Fibroblast of skin of scalp (primary cell): ENCODE measurements at places on chromosomes 7 and 10.

GRCh38 chr7:36279200-36279925 is 110.3 kb upstream of the ANLN start:
- no peak for DNase-seq

DNA sequence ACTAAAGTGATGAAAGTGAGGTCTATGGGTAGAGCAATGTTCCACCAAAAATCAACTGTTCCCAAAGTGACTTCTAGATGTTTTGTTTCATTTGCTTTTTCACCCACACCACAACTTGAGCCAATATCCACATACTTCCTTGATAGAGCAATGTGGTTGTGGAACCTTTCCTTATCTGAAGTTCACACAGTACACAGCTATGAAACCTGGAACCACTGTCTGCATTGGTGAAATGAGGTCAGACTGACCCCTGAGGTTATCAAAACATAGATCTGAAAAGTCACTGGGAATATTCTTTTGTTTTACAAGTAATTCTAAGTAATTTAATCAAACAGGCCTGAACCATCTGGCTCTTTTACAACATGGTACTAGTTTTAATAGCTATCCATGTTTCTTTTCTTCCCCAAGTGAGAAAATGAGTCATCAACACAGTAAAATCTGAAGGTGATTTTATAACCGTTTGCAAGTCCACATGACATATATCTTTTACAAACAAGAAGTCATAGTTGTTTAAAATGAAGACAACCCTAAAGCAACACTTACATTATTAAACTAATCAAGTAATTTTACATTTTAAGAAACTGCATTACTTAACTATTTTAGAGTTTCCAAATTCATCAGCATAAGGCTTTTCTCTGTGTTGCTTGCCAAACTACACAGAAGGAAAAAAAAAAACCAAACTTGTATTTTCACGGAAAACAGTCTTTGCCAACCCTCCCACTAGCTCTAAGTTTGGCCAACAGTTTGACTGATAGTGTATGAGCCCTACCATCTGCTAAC is 80.3 kb downstream of the LRRC17 start:
- peak; percentile 60 for DNase-seq

- DNase-seq, result no peak
These were observed 13.4 kb downstream of the TRPV6 start for GRCh38 chr7:142872106-142872675.

- DNase-seq, result no peak
These were observed 18.3 kb upstream of the ZNF12 start for GRCh38 chr7:6725003-6725402.

GRCh38 chr7:155230169-155230593 is 67.5 kb upstream of the INSIG1 start:
- DNase-seq, result peak; percentile 99

- DNase-seq, result no peak
These were observed 5.1 kb downstream of the TLX1 start for GRCh38 chr10:101136007-101136707.

DNA sequence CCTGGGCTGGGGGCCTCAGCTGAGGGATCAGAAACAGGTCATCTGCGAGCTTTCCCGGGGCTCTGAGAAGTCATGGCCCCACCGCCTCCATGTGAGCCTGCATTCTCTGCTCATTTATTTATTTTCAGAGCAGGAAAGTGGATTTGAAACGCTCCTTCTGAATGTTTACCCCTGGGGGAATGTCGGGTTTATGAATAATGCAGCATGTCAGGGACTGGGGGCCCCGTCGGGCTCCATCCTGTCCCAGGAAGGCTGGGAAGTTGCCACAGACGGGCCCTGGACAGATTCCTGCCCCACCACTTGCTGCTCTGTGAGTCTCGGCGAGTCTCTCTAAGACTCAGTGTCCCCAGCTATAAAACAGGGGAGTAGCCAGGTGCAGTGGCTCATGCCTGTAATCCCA is 11.9 kb upstream of the GTF2IRD1 start:
- DNase-seq, result no peak

DNA sequence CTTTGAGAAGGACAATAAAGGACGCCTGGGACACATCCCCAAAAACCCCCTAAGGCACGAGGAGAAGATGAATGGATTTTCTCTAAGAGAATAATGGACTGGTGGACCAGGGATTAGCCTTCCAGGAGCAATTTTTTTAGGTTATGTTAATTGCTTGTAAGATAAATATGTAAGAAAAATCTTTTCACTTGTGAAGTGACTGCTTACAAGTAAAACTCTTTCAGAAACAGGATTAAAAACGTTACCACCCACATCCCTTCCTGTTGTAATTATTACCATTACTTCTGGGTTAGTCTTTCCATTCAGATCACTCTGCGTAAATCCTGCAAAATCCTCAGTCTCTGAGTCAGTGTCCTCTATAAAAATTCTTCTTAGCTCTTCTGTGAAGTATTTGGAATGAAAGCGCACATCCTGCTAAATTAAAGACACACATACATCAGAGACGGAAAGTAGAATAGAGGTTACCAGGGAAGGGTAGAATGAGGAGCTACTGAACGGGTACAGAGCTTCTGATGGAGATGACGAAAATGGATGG is 34.3 kb downstream of the CDCA7L start:
- peak; percentile 81 for DNase-seq

DNA sequence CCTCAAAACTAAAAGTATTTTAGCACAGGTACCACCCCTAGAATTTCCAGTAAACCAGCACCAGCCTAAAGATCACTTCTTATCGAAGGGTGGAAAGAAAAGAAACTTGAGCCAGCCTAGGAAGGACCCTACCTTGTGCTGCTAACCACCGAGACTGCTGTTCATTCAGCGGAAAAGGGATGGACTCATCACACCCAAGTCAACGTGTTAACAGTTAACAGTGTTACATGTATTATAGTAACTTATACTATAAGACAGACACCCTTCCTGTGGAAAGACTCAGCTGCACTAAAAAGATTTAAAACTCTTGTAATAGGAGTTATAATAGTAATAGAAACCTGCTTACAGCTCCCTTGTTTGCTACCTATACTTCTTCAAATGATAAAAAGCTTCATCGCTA is 39.8 kb downstream of the MINDY4 start:
- no peak for DNase-seq

- DNase-seq, result peak; percentile 48
These were observed 115.4 kb downstream of the ARID5B start for GRCh38 chr10:62016623-62017490.

DNA sequence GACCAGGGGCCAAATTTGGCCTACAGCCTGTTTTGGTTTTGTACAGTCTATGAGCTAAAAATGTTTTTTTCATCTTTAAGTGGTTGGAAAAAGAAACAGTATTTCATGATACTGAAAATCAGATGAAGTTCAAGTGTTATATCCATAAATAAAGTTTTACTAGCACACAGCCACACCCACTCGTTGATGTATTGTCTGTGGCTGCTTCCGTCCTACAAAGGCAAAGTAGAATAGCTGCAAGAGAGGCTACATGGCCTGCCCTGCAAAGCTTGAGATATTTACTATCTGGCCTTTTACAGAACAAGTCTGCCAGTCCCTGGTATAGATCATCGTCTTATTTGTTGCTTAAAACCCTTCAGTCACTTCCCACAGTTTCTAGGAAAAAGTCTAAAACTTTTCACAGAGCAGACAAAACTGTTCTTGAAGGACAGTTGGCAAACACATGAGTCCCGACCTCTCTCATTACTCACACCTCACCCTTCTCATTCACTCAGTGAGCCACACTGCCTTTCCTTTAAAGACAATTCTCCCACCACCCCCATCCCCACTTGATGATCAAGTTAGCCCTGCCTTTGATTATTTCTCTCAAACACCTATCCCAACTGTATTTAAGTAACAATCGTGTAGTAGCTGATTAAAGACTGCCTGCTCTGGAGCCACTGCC is 9.9 kb downstream of the RHEB start:
- DNase-seq, result no peak

- DNase-seq, result no peak
These were observed 28.0 kb downstream of the MAT1A start for GRCh38 chr10:80261316-80262030.

DNA sequence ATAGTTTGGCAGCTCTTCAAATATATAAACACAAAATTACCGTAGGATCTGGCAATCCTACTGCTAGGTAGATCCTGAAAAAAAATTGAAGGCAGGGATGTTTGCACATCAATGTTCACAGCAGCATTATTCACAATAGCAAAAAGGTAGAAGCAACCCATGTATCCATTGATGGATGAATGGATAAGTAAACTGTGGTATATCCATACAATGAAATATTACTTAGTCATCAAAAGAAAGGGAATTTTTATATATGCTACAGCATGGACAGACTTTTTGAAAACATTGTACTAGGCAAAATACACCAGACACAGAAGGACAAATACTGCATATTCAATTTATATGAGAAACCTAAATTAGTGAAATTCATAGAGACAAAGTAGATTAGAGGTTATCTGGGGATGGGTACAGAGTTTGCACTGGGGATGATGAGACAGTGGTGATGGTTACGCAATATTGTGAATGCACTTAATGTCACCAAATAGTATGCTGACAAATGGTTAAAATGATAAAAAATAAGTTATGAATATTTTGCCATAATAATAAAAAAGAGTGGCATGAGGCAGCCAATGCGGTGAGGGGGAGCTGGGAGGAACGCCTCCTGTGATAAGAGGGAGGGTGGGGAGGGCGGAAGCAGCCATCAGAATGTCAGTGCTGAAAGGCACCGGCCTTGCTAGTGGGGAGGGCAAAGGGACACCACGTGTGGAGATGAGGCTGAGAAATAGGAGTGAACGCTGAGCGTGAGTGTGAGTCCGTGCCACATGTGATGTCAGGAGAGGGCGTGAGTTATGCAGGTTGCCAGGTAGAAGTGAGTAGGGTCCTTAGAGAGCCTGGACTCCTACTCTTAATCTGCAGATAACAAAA is 386.1 kb upstream of the PODXL start:
- no peak for DNase-seq
